ENCODE measurements at places on chromosomes 1 and 21. TPM values are rescaled to one million over a fixed set of nuclear protein-coding genes. Genes with fewer than 3 reads are reported as not detected.

The RIPK4 gene
- total RNA-seq, result 28.0 TPM

The OR14K1 gene
- total RNA-seq, result 1.5 TPM

The RGS4 gene
- total RNA-seq, result 6.9 TPM

The C8A gene
- total RNA-seq, result not detected

The FBLIM1 gene
- total RNA-seq, result 45.2 TPM

The UTS2 gene
- total RNA-seq, result 5.4 TPM

The TFF2 gene
- total RNA-seq, result not detected
